T-helper 2 cell (primary cell): ENCODE measurements at places on chromosomes 2 and 18.

DNA sequence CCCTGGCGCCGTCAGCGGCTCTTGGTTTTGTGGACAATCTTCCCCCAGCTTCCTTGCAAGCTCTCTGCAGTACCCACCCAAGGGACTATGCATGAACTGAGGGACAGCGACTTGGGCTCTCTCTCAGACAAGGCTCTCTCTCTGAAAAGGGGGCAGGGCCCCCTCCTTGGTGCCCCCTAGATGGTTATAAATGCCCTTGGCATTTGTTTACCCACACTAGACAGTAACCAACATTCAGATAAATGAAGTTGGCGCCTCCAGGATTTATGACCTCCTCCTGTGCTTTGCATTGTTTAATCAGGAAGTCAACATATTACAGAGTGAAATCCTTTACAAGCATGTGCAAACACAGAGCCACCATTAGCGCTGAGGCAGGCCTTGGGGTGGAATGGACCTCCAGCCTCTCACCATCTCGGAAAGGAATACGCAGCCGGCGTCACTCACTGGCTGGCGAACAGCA, 547.4 kb upstream of the ID2 start:
- DNase-seq = no peak

DNA sequence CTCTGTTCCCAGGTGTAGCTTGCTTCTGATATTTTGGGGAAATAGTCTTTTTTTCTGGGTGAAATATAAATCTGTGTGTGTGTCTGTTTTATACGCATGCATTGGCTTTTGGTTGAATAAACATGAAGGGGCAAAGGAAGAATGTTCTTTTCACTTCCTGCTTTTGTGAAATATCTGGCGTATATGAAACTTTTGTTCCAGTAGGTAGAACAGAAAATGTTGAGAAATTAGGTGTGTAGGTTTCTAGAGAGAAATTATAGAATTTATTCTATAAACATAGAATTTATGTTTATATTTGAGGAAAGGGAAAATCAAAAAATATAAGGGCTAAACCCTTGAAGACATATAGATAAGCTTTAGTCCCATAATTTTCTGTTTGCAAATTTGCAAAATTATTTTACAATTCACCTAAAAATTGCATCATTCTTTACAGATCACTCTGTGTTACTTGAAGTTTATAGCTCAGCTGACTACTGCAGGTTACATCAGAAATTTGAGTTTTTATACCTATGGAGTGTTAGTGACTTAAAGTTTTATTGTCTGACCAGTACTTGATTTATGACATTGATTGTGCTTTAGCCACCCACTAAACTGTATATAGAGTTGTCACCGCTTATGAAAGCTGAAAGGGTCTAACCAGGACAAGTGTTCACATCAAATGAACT, 116.1 kb downstream of the FAM117B start:
- DNase-seq = no peak

GRCh38 chr18:62938006-62938405, 222.7 kb downstream of the PHLPP1 start:
- DNase-seq = no peak

- DNase-seq = no peak
Observed at GRCh38 chr2:28576714-28577113, 80.9 kb downstream of the PLB1 start.

DNA sequence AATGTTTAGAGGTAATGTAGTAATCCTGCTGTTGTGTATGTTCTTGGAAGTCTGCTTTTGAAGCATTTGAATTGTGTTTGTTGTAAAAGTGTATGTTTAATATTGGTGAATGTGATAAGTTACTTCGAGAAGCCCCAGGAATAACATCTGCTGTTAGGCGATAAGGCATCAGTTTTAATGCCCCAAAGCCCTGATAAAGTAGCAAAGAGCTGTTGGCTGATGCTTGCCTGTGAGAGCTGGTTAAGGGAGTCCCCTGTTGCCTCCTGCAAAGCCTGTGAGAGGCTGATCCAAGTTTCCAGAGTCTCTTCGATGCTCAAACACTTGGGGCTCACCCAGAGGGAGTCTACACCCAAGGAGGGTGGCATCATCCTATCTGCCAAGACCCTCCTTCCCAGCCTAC, 110.3 kb downstream of the RNF152 start:
- no peak for DNase-seq

GRCh38 chr2:86358957-86359356, 21.5 kb upstream of the REEP1 start:
- no peak for DNase-seq

GRCh38 chr2:238016526-238016925, 44.3 kb upstream of the SCLY start:
- DNase-seq = no peak

GRCh38 chr2:170191166-170191866, 13.4 kb downstream of the MYO3B start:
- DNase-seq = no peak

DNA sequence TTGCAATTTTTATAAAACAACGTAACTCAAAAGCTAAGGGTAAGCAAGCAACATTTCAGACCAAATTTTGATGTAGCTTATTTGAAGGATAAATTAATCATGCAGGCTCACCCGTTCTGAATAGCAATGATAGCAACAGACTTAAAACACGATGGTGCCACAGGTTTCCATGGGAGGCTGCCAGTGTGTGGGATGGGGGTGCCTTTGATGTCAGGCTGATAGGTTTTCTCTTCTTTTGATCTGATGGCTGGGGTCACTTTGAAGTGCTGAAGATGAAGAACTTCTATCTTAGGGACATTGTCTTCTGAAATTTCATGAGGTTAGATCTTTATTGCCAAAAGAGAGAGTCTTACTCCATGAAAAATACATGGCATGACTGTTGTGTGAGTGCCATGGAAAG, 206.8 kb downstream of the LPIN1 start:
- no peak for DNase-seq

- DNase-seq = no peak
Observed at GRCh38 chr2:229653531-229653930, 60.8 kb downstream of the DNER start.

- no peak for DNase-seq
Observed at GRCh38 chr2:231374771-231375170, 20.7 kb upstream of the B3GNT7 start.

- no peak for DNase-seq
Observed at GRCh38 chr2:20242727-20243377, 17.9 kb upstream of the SDC1 start.

DNA sequence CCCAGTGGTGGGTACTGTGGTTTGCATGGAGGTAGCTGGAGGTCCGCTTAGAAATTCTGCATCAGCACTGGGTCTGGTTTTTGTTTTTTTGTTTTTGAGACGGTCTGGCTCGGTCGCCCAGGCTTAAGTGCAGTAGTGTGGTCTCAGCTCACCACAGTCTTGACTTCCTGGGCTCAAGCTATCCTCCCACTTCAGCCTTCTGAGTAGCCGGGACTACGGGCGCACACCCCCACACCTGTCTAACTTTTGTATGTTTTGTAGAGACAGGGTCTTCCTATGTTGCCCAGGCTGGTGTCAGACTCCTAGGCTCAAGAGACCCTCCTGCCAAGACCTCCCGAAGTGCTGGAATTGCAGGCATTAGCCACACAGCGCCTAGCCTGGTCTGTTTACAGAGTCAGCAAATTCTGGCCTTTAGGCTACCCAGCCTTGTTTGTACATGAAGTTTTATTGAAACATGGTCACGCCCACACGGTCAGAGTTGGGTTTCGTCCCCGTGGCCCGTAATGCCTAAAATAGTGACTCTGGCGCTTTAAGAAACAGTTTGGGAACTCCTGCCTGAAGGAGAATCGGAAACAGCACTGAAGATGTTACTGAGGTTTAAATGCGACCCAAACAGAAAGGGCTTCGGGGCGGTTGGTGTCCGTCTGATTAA, 32.7 kb downstream of the CTDP1 start:
- DNase-seq = no peak

DNA sequence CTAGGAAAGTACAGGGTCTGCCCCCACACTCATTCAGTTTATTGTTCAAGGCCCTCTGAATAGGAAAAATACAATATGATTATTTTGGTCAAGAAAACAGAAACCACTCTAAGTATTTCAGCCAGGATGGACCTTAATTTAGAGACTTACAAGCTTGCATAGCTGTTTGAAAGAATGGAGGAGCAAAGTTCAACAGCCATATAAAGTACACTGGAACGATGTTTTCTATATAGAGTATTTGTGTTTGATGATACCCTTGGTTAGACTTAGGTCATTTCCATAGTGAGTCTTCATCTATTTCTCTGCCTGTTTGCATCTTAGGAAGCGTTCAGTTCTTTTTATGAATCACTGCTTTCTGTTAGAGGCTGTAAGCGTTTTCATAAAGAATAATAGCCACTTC, 366.2 kb downstream of the NUP35 start:
- DNase-seq = no peak

DNA sequence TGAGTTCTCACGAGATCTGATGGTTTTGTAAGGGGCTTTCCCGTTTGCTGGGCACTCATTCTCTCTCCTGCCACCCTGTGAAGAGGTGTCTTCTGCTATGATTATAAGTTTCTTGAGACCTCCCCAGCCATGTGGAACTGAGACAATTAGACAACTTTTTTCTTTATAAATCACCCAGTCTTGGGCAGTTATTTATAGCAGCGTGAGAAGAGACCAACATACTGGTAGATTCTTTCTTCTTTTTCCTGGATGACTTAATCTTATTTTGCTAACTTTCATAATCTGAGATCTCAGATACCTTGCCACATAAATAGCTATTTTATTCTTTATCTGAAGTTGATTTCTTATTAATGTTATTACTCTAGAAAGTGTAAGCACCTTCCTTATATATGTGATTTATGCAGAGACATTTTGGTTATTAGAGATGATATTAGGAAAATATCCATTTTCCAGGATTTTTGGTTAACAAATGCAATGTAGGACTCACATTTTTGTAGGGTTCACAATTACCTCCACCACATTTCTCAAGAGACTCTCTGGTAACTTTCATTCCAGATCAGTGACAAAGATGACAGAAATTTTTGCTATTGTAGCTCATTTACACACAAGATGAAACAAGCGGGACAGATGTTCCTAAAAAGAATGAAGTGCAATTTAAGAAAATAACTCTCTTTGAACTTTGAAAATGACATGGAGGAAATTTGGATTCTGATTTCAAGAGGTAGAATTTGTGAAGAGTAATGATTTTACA, 97.9 kb upstream of the RND3 start:
- no peak for DNase-seq

- DNase-seq = no peak
Observed at GRCh38 chr2:39852831-39853230, 73.8 kb upstream of the THUMPD2 start.
